ENCODE measurements at places on chromosomes 3 and 15.

- peak; percentile 15 for DNase-seq
Measured at GRCh38 chr3:45035441-45036301, 9.6 kb downstream of the CLEC3B start.

GRCh38 chr15:79943820-79944219 is 27.2 kb downstream of the BCL2A1 start:
- no peak for DNase-seq

- no peak for DNase-seq
Measured at GRCh38 chr15:99955532-99955931, 222.3 kb upstream of the LYSMD4 start.

- DNase-seq, result no peak
Measured at GRCh38 chr3:71268462-71268999, 315.0 kb downstream of the FOXP1 start.

DNA sequence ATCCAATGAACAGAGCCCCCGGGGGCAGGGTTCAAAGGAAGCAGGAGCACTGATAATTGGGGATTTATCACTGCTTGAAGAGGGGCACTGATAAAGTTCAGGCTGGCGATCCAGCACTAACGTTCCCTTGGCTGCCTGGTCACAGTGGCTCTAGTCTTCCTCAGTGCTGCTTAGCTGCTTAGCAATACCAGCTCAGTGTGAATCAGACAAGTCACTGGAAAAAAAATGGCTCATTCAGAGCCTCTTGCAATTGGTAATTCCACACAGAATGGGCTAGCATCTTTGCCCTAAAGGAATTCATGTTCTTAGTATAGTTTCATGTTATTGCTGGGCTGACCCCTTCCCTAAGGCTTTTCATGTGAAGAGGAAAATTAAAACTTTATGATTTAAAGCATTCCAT is 95.7 kb upstream of the SLC2A2 start:
- DNase-seq, result no peak

GRCh38 chr3:128864351-128864811 is 15.0 kb upstream of the ACAD9 start:
- no peak for DNase-seq

GRCh38 chr3:123400169-123400568 is 48.7 kb downstream of the ADCY5 start:
- no peak for DNase-seq

GRCh38 chr3:107034142-107034541 is 343.1 kb upstream of the CCDC54 start:
- no peak for DNase-seq

GRCh38 chr15:82849556-82850512 is 40.4 kb downstream of the WHAMM start:
- DNase-seq, result peak; percentile 3

GRCh38 chr15:100934726-100935125 is 15.6 kb downstream of the LRRK1 start:
- DNase-seq, result no peak

GRCh38 chr15:72521682-72522081 is 47.6 kb downstream of the ARIH1 start:
- DNase-seq, result peak; percentile 3

DNA sequence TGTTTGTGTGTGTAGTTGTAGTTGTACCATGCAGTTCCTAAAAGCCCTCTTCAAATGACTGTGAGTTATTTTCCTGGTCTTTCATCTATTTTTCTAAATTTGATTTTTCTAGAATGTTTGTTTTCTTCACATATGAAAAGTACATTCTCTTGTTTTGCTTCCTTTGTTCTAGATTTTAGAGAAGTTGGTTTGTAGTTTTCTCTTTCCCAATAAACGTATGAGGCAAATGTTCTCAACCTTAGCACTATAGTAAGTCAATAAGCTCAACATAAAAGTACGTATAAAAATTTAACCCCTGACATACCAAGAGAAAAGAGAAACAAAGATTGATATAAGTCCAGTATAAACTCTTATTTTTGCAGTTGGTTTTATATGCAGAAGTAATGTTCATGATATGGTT is 74.7 kb downstream of the IL1RAP start:
- no peak for DNase-seq

GRCh38 chr3:188294823-188295487 is 141.0 kb downstream of the LPP start:
- no peak for DNase-seq

DNA sequence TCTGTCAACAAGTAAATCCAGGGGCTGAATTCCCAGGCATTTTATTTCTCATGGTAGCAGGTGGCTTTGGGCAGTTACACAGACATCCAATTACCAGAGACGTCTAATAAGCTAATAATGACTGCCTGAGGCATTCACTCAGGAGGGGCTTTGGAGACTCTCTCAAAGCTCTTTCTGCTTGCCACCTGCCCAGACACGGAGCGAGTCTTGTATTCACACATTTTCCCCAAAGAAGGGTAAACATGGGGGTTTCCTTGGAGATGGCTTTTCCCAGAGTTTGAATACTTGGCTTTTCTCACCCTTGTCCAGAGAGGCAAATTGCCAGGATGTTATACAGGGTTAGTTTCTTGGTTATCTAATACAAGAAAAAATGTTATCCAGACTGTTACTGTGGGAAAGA is 132.6 kb downstream of the DIPK2A start:
- DNase-seq, result no peak

GRCh38 chr3:155809181-155809580 is 3.1 kb upstream of the C3orf33 start:
- DNase-seq, result no peak

GRCh38 chr3:197007296-197007940 is 22.2 kb downstream of the MELTF start:
- DNase-seq, result no peak

GRCh38 chr3:11553436-11554235 is 90.1 kb downstream of the VGLL4 start:
- no peak for DNase-seq

DNA sequence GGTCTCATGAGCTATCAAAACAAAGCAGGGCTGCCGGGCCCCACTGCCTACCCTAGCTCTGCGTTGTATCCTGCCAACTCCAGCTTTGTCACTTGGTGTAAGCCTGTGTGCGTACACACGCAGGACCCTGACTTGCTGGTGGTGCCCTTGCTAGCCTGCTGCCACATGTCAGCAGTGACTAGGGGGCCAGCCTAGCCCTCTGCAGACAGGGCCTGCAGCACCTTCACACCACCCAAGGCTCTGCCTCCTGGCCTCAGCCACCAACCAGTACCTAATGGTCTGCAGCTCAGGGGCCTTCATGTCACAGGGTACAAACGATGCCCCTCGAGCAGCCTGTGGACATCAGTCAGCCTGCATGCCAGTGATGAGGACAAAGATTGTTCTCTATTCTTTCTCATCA is 30.1 kb upstream of the DUSP7 start:
- no peak for DNase-seq

DNA sequence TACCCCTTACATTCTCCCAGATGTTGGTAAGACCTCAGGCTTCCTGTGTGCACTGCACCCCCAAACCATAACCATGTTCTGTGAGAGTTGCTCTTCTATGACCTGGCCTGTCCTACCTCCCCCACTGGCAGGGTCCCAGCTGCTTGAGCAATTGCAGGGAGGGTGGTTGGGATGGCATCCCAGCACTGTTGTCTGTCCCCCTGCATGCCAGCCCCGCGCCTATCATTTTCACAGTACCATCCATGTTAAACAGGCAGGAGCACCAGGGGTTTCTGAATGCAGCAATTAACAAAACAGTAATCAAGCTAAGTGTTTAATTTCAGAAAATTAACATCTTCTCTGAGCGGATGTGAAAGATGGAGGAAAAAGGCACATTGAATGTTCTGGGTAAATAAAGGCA is 345.5 kb downstream of the EPHB1 start:
- DNase-seq, result no peak

DNA sequence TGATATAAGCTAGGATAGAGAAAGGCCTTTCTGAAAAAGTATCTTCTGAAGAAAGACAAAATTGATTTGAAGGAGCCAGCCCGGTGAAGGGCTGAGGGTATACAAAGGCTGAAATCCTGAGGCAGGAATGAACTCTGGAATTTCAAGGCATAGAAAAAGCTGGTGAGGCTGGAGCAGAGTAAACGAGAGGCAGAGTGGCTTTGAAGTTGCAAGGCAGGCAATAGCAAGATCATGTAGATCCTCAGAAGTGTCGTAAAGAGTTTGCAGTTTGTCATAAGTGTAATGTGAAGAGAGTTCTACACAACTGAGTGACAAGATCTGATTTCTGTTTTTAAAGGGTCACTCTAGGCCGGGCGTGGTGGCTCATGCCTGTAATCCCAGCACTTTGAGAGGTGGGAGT is 69.0 kb downstream of the HMG20A start:
- DNase-seq, result no peak

- DNase-seq, result no peak
Measured at GRCh38 chr3:145760036-145760435, 400.9 kb downstream of the PLOD2 start.
